NCI-H524 treated with DMSO at 0.1 percent for 48 hours (cell line): ENCODE measurements at places on chromosomes 7 and 10.

DNA sequence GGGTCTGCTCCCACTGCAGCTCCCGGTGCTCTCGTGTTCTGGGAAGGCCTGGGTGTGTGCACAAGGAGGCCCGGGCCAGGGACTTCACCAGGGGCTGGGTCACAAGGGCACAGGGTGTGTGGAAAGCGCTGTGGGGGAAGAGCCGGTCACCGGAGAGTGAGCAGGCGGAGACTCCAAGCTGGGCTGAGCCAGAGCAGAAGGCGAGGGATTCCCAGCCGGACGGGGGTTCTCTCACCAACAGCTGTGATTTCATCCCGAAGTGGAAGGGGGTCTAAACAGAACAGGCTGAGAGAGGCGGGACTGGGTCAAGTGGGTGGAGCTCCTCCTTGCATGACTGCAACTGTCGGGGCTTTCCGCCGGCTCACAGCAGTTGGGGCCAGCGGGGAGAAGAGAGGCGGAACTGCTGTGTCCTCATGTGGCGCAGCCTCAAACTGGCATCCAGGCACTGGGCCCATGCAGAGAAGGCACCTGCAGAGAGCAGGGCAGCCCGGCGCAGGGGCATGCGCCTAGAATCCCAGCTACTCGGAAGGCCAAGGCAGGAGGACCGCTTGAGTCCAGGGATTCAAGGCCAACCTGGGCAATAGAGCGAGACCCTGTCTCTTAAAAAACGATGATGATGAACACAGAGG, 7.6 kb upstream of the ORAI2 start:
- DNase-seq: peak; percentile 32

DNA sequence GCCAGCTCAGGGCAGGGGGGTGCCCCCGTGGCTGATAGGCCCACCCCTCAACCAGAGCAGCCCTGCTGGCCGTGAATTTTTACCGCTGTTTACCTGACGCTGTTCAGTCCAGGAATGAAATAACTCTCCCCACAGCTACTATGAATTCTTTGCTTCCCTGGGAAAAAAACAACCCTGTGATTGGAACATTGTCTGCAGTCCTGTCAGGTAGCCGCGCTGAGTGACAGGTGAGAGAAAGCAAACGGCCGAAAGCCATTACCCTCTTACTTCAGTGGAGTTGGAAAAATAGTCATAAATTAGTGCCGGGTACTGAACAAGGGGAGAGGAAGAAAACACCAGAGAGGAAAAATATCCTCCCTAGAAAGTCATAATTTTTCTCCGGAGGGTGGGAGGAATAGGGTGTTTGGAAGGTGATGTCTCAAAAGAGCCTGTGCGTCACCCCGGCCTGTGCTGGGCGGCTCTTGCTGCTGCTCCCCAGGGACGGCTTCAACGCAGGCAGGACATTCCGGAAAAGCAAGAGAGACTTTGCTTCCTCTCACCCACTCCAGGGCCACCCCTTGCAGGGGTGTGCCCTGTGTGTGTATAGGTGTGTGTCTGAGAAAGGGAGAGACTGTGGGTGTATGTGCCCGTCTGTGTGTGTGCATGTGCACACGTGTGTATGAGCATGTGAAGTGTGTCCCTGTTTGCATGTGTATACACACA, 69.0 kb downstream of the CDH23 start:
- no peak for DNase-seq

GRCh38 chr10:90924552-90924951, 3.7 kb upstream of the ANKRD1 start:
- DNase-seq: no peak

- no peak for DNase-seq
Observed at GRCh38 chr7:30977896-30978564, 14.3 kb downstream of the GHRHR start.

DNA sequence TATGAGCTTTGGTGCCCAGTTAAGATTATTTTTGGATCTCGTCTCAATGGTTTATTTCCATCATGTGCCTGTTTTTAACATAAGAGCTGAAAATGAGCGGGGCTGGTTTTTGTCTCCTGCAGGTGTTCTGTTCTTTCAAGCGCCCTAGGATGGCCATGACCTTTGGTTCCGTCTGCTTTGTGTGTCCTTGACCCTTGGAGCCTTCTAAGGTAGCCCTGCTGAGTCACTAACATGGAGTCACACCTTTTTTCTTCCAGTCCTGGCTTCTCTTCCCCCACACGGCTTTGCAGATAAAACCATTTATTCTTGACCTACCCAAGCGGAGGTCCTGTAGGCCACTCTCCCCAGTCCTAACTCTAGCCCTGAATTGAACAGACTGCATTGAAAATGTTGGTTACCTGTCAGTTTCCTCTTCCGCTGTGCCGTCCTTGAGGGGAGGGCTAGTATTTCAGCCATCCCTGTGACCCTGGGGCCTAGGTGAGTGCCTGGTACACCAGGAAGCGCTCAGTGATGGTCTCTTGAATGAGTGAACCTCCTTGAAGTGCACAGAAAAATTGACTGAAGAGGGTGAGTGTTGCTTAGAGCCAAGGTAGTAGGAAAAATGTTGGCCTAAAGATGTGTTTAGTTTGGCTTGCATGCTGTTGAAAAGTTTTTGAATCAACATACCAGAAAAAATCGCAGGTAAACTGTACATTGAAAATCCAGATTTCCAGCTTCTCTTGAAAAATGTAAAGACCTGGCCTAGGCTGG, 48.0 kb downstream of the CAMK1D start:
- no peak for DNase-seq

- no peak for DNase-seq
Observed at GRCh38 chr10:77220150-77220549, 417.5 kb downstream of the KCNMA1 start.

GRCh38 chr7:142880876-142881505, 4.6 kb downstream of the TRPV6 start:
- no peak for DNase-seq

- DNase-seq: no peak
Observed at GRCh38 chr7:116663744-116664143, 8.3 kb upstream of the MET start.

DNA sequence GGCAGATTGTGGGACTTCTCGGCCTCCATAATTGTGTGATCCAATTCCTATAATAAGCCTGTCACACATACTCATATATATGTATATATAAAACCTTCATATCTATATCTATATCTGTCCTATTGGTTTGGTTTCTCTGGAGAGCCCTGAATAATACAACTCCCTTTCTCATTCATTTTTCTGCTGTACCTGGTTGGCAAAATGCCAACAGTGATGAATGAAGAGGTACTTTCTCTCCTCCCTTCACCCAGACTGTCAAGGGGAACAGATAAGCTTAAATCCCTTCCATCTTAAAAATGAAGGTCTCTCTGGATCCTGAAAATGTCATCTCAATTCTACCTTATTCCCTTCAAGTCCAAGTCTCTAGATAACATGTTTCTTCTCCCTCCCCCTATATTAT, 60.3 kb upstream of the FOXP2 start:
- no peak for DNase-seq

DNA sequence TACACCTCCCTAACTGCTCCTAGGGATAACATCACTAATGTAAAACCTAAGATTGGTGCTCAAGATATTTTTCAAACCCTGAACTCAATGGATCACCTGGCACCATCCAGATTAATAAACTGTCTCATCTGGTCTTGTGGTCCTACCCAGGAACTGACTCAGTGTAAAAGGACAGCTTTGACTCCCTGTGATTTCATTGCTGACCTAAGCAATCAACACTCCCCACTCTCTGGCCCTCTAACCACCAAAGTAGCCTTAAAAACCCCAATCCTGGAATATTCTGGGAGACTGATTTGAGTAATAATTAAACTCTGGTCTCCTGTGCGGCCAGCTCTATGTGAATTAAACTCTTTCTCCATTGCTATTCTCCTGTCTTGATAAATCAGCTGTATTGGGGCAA, 6.2 kb upstream of the USP54 start:
- DNase-seq: no peak

DNA sequence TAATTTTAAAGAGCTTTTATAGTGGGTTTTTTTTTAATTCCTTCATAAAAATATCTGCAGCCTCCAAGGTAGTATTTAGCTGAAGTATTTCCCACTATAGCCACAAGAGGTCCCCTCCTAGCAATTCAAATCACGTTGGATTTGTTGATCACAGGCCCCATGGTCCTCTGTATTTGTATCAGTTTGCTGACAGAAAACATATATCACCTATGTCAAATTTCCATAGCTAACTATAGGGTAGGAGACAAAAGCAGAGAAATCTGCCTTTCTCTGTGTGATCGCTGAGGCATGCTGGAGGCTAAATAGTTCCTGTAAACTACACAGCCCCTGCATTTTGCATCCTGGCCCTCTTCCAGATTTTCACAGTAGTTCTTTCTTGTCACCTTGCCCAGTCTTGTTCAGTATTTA, 1.7 kb upstream of the CTNNA3 start:
- no peak for DNase-seq

GRCh38 chr10:72952189-72952588, 2.4 kb downstream of the PLA2G12B start:
- no peak for DNase-seq

DNA sequence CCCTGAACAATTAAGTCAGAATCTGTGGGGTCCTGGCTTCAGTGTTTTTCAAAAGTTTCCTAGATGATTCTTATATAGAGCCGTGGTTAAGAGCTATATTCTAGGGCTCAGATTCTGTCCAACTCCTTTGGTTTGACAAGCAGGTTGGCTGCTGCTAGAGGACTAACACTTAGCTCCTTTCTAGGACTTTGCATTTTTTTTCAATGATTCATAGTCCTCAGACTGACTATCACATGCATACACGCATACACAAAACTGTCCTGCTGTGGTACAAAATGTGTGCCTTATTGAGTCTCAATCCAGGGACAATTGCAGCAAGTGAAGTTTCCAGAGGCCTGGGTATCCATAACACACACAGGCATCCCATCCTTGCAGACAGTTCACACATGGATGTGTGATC, 392.0 kb downstream of the NRG3 start:
- no peak for DNase-seq

GRCh38 chr10:69901628-69902505, 100.2 kb downstream of the COL13A1 start:
- DNase-seq: no peak

GRCh38 chr7:139830782-139831501, 1.9 kb downstream of the TBXAS1 start:
- no peak for DNase-seq

- no peak for DNase-seq
Observed at GRCh38 chr7:90607196-90607595, 11.1 kb downstream of the CDK14 start.

DNA sequence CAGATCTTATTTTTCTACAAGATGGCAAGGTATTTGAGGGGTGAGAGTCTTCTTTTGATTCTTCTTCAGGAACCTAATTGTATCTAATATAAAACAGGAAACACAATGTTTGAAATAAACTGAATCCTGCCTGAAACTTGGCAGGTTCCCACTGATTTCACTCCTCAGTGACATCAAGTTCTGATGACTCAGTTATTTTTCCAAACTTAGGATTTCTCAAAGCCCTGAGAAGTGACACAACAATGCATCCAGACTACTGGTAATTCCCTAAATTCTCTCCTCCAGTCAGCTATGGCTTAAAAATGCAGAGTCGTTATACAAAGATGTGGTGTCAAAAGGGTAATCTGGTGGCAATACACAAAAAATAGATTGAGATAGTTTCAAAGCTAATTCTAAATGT, 80.9 kb downstream of the ABLIM1 start:
- no peak for DNase-seq

GRCh38 chr7:51012569-51013217, 230.0 kb upstream of the GRB10 start:
- DNase-seq: no peak

DNA sequence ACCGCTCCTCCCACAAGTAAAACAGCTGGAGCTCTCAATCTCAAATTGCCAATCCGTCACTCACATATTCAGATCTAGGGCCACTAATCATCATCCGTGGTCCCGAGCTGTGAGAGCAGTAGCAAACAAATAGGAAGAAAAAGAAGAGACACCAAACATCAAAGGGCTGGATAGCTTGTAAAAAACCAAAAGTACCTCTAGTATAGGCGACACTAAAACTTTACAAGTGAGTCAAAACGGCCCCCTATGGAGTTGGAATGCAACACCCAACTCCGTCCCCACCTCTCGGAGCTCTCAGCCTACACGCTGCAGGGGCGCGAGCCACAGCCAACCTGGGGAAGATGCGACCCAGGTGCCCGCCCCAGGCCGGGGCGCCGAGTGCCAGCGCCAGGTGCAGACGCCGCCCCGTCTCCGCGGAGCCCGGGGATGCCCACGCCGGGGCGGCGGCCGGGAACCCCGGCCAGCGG, 581 bp downstream of the FAM3C start:
- no peak for DNase-seq

DNA sequence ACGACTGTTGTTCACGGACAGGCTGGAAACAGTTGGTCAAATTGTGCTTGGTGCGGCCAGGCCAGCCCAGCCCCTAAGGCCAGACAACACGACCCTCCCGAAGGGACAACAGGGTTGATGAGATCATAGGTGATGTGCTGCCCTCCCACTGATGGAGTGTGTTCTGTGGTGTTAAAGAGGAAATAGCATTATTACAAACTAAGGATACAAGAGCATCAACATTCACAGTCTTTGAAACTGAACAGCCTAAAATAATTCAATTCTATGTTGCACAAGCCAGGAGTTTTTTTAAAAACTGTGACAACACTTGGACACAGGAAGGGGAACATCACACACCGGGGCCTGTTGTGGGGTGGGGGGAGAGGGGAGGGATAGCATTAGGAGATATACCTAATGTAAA, 87.6 kb downstream of the FAM53B start:
- no peak for DNase-seq

DNA sequence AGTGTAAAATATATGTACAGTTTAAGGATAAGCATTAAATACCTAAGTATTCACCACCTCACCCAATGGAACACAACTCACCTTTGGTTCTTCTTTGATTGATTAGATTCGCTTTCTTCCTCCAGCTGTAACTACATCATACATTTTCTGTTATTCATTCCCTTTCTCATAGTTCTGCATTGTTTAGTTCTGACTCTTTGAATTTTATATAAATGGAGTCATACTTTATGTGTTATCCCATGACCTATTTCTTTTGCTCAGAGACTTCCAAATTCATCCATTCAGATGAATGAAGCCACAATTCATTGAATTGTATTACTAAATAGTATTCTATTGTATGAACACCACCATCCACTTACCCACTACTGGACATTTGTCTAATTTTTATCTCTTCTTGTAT, 12.3 kb downstream of the THNSL1 start:
- DNase-seq: no peak

DNA sequence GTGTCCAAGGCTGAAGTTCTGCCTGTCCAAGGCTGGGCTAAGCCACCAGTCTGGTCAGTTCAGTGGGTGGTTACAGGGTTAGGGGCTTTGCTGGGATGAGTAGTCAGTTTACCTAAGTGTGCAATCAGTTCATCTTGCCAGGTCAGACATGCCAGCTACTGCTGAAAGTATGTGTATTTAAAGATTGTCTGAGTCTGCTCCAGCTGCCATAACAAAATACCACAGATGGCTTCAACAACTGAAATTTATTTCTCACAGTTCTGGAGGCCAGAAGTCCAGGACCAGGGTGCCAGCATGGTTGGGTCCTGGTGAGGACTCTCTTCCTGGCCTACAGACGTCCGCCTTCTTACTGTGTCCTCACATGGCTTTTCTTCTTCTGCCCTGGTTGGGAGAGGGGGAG, 52.4 kb upstream of the TNS3 start:
- DNase-seq: no peak
